T47D (cell line): ENCODE measurements at places on chromosomes 11 and 22.
A peak's percentile ranks its signal among the peaks of the same experiment; 100 is the strongest.

DNA sequence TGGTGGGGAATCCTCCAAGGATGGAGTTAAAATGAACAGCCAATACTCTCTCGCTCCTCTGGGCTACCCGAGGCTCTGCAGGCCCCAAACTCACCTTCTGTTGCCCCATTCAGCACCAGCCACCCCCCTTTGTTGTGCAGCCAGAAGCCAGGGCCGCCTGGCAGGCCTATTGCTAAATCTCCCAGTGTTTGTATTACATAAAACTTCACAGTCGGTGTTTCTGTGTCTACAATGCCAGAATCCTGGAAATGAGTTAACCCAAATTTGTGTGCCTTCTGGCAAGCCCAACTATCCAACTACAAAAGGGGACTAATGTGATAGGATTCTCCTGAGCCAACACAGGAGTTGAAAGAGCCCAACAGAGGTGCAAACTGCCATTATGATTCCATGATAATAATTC is 9.3 kb downstream of the KCNJ5 start:
- no peak for DNase-seq

GRCh38 chr11:63866211-63866610 is 27.3 kb downstream of the MARK2 start:
- DNase-seq = no peak

- DNase-seq = peak; percentile 23
Observed at GRCh38 chr11:18650859-18651557, 16.9 kb upstream of the SPTY2D1 start.

DNA sequence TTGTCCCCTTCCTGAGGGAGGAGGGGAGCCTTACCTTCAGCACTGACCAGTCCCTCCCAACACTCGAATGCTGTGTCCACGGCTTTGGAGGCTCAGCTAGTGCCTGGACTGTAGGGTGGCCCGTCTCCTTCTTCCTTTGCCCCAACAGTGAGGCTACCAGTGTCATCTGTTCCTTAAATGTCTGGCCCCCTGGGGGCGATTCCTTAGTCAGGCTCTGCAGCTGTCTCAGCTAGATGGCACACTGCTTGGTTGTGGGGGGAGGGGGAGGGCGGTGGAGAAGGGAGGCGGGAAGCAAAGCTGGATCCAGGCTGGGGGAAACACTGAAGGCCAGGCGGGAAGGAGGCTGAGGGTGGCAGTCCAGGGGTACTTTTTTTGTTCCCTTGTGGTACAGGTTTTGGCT is at the start of gene IGSF22:
Gene IGSF22, minus strand, starts transcription at position 149 of the 400 bp plus-strand sequence. CDS start 1,952 bp downstream, outside the sequence.
- no peak for DNase-seq

GRCh38 chr11:111440416-111441205 is 61.5 kb upstream of the POU2AF1 start:
- no peak for DNase-seq

- no peak for DNase-seq
Observed at GRCh38 chr11:63534895-63535461, 1.6 kb upstream of the PLAAT4 start.

- DNase-seq = no peak
Observed at GRCh38 chr11:111561791-111562325, 21.3 kb downstream of the LAYN start.

DNA sequence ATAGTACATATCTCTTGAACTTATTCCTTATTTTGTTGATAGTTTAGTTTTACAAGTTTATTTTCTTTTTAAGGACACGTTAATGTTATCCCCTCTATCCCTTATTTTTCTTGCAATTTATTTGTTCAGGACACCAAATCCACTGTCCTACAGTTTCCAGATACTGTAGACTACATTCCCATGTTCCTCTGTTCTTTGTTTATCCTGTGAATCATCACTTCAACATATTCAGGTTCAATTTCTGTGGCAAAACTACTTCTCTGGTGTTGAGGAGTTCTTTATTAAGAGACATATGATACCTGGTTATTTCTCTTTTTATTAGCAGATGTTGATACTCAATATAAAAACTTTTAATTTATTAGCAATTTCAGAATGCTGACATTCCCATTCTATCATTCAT is 72.8 kb upstream of the CLNS1A start:
- DNase-seq = no peak

- DNase-seq = no peak
Observed at GRCh38 chr22:27329966-27330645, 471.4 kb downstream of the MN1 start.

DNA sequence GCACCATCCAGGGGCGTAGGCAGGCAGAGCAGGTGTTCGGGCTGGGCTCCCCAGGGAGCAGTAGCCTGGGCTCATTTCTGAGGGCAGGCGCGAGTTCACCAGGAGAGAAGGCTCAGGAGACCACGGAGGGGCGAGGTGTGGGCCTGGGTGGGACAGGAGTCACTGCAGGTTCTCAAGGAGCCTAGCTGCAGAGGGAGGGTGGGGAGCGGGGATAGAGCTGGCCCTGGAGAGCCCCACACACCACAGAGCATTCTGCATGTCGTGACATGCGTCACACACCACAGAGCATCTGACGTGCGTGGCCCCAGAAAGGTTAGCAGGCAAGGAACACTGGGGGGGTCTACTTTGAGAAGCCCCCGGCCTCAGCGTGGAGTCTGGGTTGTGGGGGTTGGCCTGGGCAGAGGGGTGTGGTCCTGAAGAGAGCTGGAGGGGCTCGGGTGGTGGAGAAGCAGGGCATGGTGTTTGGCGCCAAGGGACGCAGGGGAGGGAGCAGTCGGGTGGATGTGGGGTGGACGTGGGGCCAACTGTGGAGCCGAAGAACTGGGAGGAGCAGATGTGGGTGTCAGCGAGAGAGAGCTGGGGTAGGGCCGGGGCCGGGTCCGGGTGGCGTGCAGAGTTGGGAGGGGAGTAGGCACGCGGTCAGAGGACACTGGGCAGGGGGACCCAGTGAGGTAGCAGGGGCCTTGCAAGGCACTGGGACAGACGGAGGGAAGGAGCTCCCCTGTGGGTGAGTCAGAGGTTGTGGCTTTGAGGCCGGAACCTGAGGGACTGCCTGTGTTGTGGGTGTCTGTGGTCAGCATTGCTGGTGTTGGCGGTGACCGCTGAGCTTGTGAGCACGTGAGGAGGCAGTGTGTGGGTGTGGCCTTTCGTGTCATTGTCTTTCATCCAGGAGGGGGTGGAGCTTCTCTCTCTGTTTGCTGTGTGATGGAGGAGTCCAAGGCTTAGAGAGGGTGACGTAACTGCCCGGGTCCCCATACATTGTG is 25.5 kb downstream of the CTTN start:
- no peak for DNase-seq
